ENCODE measurements at places on chromosomes 7 and 10. TPM values are rescaled to one million over a fixed set of nuclear protein-coding genes. Genes with fewer than 3 reads are reported as not detected.

The ZC3HAV1 gene
- 7.1 TPM for total RNA-seq

The CALCR gene
- total RNA-seq: not detected

The FRMPD2 gene
- not detected for total RNA-seq

The ZWINT gene
- total RNA-seq: 1.8 TPM

The RET gene
- 8.4 TPM for total RNA-seq

The TNS3 gene
- total RNA-seq: 42.4 TPM

The TRIM73 gene
- total RNA-seq: 1.3 TPM

The OR2A12 gene
- not detected for total RNA-seq

The CNNM1 gene
- 0.10 TPM for total RNA-seq

The PRXL2A gene
- 119 TPM for total RNA-seq

The CRHR2 gene
- 0.22 TPM for total RNA-seq

The SERPINE1 gene
- total RNA-seq: 1.3 TPM

The TYW1B gene
- 2.8 TPM for total RNA-seq

The PROSER2 gene
- total RNA-seq: 1.1 TPM

The FAM24B gene
- 0.47 TPM for total RNA-seq

The TUBB8 gene
- total RNA-seq: not detected

The ACTR3C gene
- 4.0 TPM for total RNA-seq

The PALD1 gene
- 5.2 TPM for total RNA-seq

The POR gene
- total RNA-seq: 45.7 TPM

The ASIC3 gene
- 8.6 TPM for total RNA-seq

The ITPRID1 gene
- total RNA-seq: not detected

The NACAD gene
- 3.5 TPM for total RNA-seq

The CRCP gene
- 22.5 TPM for total RNA-seq

The GPR158 gene
- not detected for total RNA-seq

The CTAGE15 gene
- 0.15 TPM for total RNA-seq

The HECW1 gene
- total RNA-seq: not detected

The SGPL1 gene
- total RNA-seq: 15.3 TPM

Data from left ventricle myocardium superior (tissue), 1 donor.